ENCODE measurements at places on chromosomes 12 and 14.
A peak's percentile ranks its signal among the peaks of the same experiment; 100 is the strongest.

DNA sequence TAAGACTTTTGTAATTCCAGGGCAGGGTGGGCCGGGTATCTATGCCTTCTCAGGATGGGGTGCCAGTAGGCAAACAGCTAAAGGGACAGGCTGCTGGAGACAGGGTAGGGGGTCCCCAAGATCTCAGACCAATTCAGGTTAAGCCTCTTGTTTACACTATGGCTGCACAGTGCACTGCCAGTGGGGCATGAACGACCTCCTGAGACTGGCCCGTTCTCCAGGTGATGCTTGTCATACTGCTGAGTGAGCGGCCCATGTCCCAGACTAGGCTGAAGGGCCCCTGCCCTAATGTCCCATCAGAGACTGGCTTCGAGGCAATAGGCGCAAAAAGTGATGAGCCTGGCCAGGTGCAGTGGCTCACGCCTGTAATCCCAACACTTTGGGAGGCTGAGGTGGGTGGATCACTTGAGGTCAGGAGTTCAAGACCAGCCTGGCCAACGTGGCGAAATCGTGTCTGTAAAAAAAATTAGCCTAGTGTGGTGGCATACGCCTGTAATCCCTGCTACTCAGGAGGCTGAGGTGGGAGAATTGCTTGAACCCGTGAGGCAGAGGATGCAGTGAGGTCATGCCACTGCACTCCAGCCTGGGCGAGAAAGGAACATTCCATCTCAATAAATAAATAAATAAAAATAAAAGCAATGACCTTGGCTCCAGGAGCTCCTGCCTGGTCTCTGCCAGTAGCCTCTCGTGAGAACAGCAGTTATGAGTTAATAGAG is 12.6 kb downstream of the SLC25A29 start:
- DNase-seq, result no peak

GRCh38 chr14:48842785-48843184 is 743.4 kb downstream of the RPS29 start:
- no peak for DNase-seq

GRCh38 chr12:88153959-88154358 is 11.9 kb downstream of the TMTC3 start:
- no peak for DNase-seq

- no peak for DNase-seq
Measured at GRCh38 chr14:89280600-89280999, 136.4 kb downstream of the FOXN3 start.

GRCh38 chr14:87566991-87567390 is 426.0 kb downstream of the GALC start:
- DNase-seq, result no peak

DNA sequence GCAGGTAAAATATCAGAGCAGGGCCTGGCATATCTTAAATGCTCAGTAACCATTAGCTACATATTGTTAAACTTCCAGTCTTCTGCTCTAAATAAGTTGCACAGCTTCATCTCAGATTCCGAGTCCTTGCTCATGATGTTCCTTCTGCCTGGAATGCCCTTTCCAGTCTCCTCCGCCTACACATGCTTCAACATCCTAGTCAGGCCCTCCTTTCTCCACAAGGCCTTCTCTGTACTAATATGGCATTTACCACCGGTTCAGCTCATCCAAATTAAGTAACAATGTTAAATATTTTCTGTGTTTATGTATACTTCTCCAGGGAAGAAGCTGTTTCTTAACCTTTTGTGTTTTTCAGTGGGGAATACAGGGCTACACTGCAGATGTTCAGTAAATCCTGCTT is 8.5 kb downstream of the DHH start:
- DNase-seq, result no peak

- DNase-seq, result no peak
Measured at GRCh38 chr14:64927031-64927430, 12.8 kb downstream of the CHURC1 start.

DNA sequence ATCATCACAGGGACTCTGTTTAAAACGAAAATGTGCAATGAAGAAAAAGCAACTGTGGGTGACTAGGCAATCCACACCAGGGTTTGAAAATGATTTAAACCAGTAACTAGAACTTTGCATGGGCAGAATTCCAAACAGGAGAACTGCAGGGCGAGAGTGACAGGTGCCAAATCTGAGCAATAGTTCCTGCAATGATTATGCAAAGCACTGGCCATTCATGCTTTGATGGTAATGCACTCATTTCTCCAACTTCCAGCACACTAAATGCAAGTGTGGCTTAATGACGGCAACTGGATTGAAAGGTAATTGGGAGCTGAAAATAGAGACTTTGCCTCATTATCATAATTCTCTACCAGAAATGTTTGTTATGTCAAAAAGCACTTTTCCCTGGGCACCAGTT is 140.5 kb upstream of the TMCC3 start:
- DNase-seq, result no peak

- DNase-seq, result no peak
Measured at GRCh38 chr12:57049890-57050289, at the start of gene MYO1A. TSS of gene MYO1A (minus strand) at chr12:57050129. CDS start at chr12:57048323, 1,806 bp downstream.

GRCh38 chr12:19415563-19415962 is 23.7 kb upstream of the AEBP2 start:
- DNase-seq, result no peak

DNA sequence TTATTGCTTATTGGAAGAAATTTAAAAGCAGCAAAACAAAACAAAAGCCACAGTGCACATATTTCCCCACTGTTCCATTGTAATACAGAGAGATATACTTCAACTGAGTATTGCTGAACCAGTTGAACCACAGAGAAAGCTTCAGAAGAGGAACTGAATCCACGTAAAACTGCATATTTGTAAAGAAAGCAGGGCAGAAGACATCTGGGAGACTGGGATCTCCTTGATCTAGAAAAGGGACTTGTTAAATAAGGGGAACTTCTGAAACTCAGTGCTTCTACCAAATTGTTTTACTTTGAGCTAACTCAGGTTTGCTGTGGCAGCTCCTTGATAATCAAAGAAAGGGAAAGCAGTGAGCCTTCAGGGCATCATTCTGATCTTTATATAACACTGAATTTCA is 411.1 kb upstream of the MDGA2 start:
- no peak for DNase-seq

GRCh38 chr14:56816574-56817391 is 6.5 kb upstream of the OTX2 start:
- no peak for DNase-seq

GRCh38 chr14:20499108-20499507 is 6.2 kb upstream of the RNASE10 start:
- no peak for DNase-seq

DNA sequence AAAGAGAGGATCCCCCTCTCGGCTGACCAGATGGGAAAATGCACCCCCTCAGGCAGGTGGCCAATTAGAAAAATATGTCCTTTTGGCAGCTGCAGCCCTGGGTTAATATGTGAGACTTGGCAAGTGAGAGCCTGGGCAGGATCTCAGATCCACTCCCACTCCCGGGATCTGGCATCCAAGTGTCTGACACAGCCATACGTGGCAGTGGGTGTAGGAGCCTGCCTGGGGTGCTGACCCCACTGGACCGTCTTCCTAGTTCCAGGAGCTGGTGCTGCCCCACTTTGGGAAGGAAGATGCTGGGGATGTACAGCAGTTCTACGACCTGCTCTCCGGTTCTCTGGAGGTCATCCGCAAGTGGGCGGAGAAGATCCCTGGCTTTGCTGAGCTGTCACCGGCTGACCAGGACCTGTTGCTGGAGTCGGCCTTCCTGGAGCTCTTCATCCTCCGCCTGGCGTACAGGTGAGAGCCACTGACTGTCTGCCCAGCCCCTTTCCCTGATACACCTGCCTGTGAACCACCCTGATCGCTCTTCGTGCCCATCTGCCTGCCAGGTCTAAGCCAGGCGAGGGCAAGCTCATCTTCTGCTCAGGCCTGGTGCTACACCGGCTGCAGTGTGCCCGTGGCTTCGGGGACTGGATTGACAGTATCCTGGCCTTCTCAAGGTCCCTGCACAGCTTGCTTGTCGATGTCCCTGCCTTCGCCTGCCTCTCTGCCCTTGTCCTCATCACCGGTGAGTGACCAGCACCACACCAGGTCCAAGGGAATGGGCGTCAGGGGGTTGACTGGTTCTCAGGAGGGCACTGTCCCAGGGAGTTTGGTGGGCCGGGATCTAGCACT is 5.8 kb downstream of the NR4A1 start:
- no peak for DNase-seq

DNA sequence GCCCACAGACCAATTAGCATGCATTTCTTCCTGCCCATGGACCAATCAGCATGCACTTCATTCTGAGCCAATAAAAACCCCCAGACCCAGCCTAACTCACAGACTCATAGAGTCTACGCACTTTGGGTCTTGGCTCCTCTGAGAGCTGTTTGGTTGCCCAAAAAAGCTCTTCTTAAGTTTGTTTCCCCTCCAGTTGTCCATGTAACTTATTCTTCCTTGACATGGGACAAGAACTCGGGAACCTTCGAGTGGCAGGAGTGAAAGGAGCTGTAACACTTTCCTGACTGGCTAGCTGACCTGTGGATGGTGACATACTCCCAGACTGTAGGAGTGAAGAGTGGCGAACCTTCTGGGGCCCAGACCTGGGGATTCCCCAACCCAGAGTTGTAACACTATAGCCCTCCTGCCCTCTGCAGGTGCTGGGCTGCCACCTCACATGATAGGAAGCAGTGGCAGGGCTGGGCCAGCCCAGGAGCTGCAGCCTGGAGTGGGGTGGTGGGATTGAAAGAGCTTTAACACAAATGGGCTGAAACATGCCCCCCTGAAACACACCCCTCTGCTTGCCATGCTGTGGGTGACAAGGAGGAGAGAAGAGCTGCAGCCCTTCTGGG is 4.4 kb upstream of the BTBD7 start:
- DNase-seq, result no peak

DNA sequence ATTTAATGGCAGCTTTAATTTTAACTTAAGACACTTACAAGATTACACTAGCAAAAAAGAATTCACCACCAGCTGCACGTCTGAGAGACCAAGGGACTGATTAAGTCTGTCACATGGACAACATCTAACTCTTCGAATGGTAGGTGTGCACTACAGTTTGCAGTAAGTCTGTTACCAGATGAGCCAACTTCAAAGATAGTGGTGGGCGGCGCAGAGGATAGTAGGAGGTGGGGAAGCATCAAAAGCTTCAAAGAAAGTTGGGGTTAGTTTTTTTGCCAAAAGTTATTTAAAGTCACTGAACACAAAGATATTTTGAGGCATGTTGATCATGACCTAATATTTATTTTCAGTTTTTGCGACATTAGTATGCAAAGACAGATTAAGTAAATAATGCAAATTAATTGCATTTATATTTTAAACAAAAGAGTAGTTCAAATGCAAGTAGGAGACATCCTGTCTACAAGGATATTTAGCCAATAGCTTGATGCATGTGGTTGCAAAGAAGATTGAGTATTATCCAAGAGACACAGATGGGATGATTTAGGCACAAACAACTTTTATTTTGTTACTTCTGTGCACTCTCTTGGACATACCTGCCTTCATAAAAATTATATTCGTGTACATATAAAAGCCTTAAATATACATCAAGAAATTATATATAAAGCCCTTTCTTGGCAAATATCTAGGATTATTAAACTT is 327.7 kb downstream of the BMP4 start:
- DNase-seq, result no peak

- DNase-seq, result no peak
Measured at GRCh38 chr12:82529954-82530353, 156.8 kb upstream of the TMTC2 start.

DNA sequence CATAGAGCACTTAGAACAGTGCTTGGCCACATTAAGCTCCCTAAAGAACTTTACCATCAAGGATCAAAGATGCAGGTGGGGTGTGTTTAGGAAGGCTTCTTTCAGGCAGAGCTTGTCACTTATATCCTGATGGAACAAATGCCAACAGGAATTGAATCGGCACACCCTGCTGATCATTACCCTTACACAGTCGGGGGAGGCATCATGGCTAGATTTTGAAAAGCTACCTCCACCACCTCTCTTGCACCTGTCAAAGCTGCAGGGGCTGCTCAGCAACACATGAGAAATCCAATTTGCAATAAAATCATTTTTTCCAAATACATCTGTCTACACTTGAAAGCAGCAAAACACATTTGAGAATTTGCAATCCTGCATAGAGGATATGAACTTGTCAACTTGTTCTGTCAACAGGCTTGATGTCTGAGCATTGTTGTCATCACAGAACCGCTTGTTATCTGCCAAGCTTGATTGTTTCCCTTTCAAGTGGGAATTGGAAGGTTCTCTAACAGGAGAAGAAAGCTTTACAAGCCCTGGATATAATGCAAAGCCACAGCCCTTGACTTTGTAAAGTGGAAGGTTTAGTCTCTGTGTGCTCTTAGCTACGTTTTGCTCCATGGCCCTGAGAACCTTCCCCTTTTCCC is 24.6 kb upstream of the TRIM9 start:
- DNase-seq, result no peak

DNA sequence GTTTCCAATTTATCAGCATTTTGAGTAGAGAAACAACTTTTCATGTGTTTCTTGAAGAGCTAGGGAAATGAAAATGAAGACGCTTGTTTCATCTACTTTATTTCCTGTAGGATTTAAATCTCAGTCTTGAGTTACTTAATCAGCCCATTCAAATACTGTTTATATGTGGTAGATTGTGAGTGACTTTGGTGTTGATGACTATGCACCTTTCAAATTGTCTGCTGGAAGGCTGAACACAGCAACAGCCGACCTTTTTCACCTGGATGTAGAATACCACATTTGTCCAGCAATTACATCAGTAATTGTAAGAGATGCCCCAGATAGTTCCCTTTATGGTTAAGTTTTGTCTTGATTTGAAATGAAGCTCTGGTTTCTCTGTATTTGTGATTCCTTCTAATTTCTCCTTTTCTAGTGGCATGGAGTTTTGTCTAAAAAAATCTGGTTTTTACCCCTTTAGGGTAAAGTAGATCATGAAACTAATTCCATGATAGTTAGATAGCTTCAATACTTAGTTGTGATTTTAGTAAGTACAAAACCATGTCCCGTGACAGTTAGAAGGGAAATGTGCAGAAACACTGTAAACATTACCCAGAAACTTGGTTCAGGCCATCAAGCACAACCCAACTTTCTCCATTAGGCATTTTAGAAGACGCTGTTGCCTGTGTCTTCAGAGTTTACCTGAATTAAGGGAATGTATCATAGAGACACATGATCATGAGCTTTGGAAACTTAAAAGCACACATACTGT is 165.0 kb downstream of the SRGAP1 start:
- DNase-seq, result no peak

GRCh38 chr14:64681796-64682710 is 22.2 kb upstream of the PLEKHG3 start:
- DNase-seq, result peak; percentile 87

- DNase-seq, result no peak
Measured at GRCh38 chr12:53253298-53253697, 14.8 kb upstream of the ESPL1 start.

DNA sequence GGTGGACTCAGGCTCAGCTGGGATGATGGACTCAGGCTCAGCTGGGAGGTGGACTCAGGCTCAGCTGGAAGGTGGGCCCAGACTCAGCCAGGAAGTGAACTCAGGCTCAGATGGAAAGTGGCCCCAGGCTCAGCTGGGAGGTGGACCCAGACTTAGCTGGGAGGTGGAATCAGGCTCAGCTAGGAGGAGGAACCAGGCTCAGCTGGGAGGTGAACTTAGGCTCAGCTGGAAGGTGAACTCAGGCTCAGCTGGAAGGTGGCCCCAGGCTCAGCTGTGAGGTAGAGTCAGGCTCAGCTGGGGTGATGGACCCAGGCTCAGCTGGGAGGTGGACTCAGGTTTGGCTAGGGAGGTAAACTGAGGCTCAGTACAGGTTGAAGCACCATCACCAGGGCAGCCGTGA is 21.8 kb upstream of the C14orf180 start:
- DNase-seq, result no peak

- no peak for DNase-seq
Measured at GRCh38 chr14:74620497-74620921, 8.5 kb upstream of the LTBP2 start.

All from vagina (tissue), 2 donors.